ENCODE measurements at places on chromosomes 6 and 20.

- no peak for DNase-seq
These were observed 41.8 kb downstream of the THBS2 start for GRCh38 chr6:169211881-169212280.

DNA sequence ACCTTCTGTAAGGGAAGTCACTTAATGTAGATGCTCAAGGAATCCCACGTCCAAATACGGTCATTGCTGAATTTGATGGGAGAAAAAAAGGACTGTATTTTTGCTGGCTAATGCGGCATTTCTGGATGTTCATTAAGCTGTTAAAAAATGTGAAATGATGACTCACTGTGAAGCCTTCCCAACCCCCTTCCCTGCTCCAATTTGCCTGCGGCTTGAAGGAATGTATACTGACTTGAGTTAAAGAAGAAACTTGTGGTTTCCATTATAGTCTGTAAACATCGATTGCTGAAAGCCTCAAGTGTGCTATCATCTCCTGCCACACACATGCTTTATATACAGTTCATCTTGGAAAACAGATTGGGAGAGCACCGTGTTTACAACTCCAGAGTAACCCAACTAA, 249.1 kb upstream of the JAG1 start:
- no peak for DNase-seq

DNA sequence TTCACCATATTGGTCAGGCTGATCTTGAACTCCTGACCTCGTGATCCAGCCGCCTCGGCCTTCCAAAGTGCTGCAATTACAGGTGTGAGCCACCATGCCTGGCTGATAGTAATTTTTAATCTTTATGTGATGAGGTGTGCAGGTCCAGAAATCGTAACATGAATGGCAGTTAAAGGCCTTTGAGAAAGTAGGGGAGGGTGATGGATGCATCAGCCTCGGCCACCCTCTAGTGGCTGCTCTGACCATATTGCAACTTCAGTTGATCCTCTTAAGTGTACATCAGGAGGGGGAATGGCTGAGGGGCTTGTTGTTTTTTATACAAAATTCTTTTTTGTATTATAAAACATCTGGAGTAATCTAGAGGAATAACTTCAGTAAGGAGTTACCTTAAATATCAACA, 193.0 kb downstream of the ZFAND3 start:
- DNase-seq = no peak

DNA sequence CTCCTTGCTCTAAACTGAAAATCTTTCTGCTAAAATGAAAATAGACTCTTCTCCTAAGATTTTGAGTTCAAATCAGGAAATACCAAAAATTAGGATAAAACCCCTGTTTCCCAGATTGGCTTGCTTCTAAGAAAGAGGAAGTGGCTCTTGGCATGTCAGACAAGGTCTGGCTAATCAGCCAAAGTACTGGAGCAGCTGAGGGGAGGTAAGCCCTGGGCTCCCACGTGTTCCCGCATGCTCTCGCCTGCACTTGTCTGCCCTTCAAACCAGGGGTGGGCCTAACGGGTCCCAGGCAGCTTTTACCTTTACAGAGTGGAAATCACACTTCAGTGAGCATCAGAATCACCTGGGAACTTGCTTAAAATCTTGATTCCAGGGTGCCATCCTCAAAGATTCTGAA, 43.2 kb upstream of the GABRR1 start:
- no peak for DNase-seq

DNA sequence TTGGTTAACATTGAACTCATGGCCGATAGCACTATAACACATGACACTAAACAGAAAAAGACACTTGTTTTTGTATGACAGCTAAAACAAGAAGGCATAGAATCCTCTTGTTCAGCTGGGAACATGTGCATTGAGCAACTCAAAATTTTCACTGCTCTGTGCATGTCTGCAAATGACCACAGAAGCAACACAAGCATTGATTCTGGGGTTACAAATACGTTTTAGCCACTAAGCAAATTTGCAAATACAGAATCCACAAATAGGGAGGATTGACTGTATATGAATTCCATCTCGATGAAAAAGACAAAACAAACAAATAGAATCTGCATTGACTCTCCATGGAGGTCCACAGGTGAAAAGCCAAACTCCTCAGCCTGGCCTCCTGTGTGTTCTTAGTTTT, 31.7 kb downstream of the C6orf132 start:
- no peak for DNase-seq

- DNase-seq = no peak
These were observed 227.5 kb downstream of the ATXN1 start for GRCh38 chr6:16533721-16534136.

DNA sequence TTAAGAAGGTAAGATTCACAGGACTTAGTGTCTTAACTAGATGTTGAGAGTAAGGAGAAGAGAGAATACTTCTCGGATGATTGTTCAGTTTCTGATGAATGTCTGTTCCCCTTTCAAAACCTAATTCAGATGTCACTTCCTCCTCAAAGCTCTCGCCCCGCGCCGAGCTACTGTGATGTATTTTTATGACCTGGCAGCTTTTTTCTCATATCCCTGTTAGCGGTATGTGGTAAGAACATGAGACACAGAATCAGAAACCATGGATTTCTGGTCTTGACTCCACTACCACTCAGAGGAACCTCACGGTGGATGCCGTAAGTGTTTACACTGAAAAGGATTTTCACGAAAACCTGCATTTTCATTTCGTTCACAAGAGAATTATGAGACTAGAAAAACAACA, 48.4 kb downstream of the CEP43 start:
- DNase-seq = no peak

DNA sequence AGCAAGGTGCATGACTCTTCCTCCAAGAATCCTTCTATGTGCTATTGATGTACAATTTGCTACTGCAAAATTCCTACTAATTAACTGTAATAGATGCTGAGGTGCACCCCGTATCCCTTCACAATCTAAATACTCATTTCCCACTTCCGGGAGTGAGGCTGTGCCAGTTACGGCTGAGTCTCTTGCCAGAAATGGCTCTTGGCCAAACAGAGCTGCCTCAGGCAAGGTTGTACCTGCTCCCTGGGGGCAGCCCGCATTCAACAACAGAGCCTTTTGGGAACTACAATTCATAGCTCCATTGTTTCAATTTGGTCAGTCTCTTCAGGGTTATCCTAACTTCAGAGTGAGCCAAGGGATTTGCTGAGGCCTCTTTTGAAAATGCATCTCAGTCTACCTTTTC, 789.8 kb upstream of the MAP3K7 start:
- no peak for DNase-seq

GRCh38 chr6:5004373-5005037, 668 bp upstream of the RPP40 start:
- DNase-seq = no peak

GRCh38 chr20:43583133-43583864, 7.4 kb upstream of the IFT52 start:
- no peak for DNase-seq

GRCh38 chr20:60785785-60786184, 466.3 kb upstream of the CDH4 start:
- DNase-seq = no peak

Data from ureter (tissue), 1 donor.